Adrenal gland (tissue), 19 donors: ENCODE measurements at places on chromosomes 2 and 18.

- no peaks in the 10 kb centered on the region for H3K36me3 ChIP-seq
- no peak for DNase-seq
- no peak overlapping the region for H3K27ac ChIP-seq
These were observed 14.2 kb downstream of the ACTG2 start for GRCh38 chr2:73906847-73907505.

DNA sequence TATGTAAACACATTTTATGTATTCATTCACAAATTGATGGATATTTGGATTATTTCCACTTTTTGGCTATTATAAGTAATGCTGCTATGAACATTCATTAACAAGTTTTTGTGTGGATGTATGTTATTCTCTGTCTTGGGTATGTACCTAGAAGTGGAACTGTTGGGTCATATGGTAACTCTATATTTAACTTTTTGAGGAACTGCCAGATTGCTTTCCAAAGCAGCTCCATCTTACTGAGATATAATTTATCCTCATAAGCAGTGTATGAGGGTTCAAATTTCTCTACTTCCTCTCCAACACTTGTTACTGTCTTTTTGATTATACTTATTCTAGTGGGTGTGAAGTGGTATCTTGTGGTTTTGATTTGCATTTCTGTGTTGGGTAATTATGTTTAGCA is 7.1 kb upstream of the EML6 start:
- no peak for DNase-seq
- no peak overlapping the region for H3K4me3 ChIP-seq
- no peaks in the 10 kb centered on the region for H3K4me1 ChIP-seq
- no peaks in the 10 kb centered on the region for H3K36me3 ChIP-seq

GRCh38 chr18:47389210-47389609 is 137.8 kb upstream of the SKOR2 start:
- peaks cover 3% of the 10 kb centered on the region for H3K27me3 ChIP-seq
- H3K36me3 ChIP-seq = no peaks in the 10 kb centered on the region
- no peak overlapping the region for H3K27ac ChIP-seq
- DNase-seq = no peak
- no peaks in the 10 kb centered on the region for H3K4me1 ChIP-seq

- no peaks in the 10 kb centered on the region for H3K36me3 ChIP-seq
- no peak overlapping the region for H3K27ac ChIP-seq
- H3K4me1 ChIP-seq = no peaks in the 10 kb centered on the region
- no peak for DNase-seq
- H3K4me3 ChIP-seq = no peak overlapping the region
- no peaks in the 10 kb centered on the region for H3K27me3 ChIP-seq
These were observed 510.3 kb downstream of the ZNF804A start for GRCh38 chr2:185108588-185108987.

- no peak overlapping the region for H3K27ac ChIP-seq
- no peaks in the 10 kb centered on the region for H3K27me3 ChIP-seq
These were observed 263.4 kb downstream of the AGAP1 start for GRCh38 chr2:235757212-235757611.

- no peak overlapping the region for H3K4me3 ChIP-seq
- no peak overlapping the region for H3K27ac ChIP-seq
- peaks cover 8% of the 10 kb centered on the region for H3K4me1 ChIP-seq
- DNase-seq = peak; percentile 35
- no peaks in the 10 kb centered on the region for H3K36me3 ChIP-seq
These were observed 17.9 kb downstream of the LDLRAD4 start for GRCh38 chr18:13236411-13236810.
